ENCODE measurements at places on chromosomes 11 and 22. TPM values are rescaled to one million over a fixed set of nuclear protein-coding genes. Genes with fewer than 3 reads are reported as not detected.

Gene ANO3
- total RNA-seq = 1.7 TPM

- no peaks in the 10 kb centered on the region for H3K36me3 ChIP-seq
- no peak overlapping the region for H3K27ac ChIP-seq
- no peak for DNase-seq
- H3K4me3 ChIP-seq = no peak overlapping the region
- no peaks in the 10 kb centered on the region for H3K27me3 ChIP-seq
These were observed 7.6 kb downstream of the SLC29A2 start for GRCh38 chr11:66363805-66364535.

Gene CDCA5
- 1.7 TPM for total RNA-seq

GRCh38 chr11:116122697-116123472 is 618.7 kb upstream of the CADM1 start:
- no peaks in the 10 kb centered on the region for H3K27me3 ChIP-seq
- no peaks in the 10 kb centered on the region for H3K36me3 ChIP-seq
- no peak overlapping the region for H3K4me3 ChIP-seq
- no peaks in the 10 kb centered on the region for H3K4me1 ChIP-seq
- no peak for DNase-seq

DNA sequence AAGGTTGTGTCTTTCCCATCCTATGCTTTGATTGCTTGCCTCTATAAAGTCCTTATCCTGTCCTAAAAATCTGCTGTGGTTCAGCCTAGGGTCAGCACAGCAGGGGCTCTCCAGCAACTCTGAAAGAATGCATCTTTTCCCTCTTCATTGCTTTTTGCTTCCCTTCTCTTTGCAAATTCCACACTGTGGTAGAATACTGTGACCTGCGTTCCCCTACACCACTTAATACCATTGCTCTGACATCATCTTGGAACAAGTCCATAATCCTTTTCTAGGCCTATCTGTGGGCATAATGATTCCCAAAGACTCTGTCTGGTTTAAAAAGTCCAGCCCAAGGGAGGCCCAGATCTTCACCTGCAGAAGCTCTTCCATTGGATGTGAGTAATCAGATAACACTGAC is 177.7 kb downstream of the NAV2 start:
- H3K27ac ChIP-seq = no peak overlapping the region
- no peak overlapping the region for H3K4me3 ChIP-seq
- H3K4me1 ChIP-seq = peaks cover under 1% of the 10 kb centered on the region
- H3K27me3 ChIP-seq = no peaks in the 10 kb centered on the region

Gene CARD18
- total RNA-seq = not detected

Gene FGF3
- total RNA-seq = not detected

Gene PRRG4
- total RNA-seq = 4.7 TPM

- no peaks in the 10 kb centered on the region for H3K4me1 ChIP-seq
- DNase-seq = no peak
- H3K4me3 ChIP-seq = no peak overlapping the region
- H3K27me3 ChIP-seq = no peaks in the 10 kb centered on the region
These were observed 114.4 kb downstream of the OSBP2 start for GRCh38 chr22:30809086-30809485.

DNA sequence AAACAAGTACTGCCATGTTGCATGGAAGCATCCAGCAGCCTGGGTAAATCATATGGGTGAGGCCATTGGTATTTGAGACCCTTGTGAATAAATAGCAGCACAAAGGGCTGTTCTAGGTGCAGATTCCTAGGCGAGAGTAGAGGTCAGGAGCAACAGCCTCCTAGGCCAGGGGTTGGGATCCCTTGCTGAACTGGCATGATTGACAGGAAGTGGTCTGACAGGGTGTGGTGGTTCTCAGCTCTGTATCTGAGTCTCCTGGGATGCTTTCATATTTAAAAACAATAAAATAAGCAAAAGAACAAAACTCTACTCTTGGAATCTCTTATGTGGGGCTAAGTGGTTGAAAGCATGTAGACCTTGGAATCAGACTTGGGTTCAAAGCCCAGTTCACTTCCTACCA is 35.8 kb downstream of the INSC start:
- H3K27me3 ChIP-seq = no peaks in the 10 kb centered on the region
- H3K4me3 ChIP-seq = no peak overlapping the region
- no peaks in the 10 kb centered on the region for H3K4me1 ChIP-seq
- H3K27ac ChIP-seq = no peak overlapping the region

GRCh38 chr11:8870411-8871170 is 40.4 kb upstream of the AKIP1 start:
- H3K4me3 ChIP-seq = peak overlapping the region; percentile 72
- no peaks in the 10 kb centered on the region for H3K4me1 ChIP-seq
- H3K27ac ChIP-seq = peak overlapping the region; percentile 79

GRCh38 chr22:37018815-37019308 is 385 bp downstream of the TST start:
- H3K27ac ChIP-seq = peak overlapping the region; percentile 95
- peaks cover 9% of the 10 kb centered on the region for H3K36me3 ChIP-seq
- H3K4me1 ChIP-seq = peaks cover 66% of the 10 kb centered on the region
- DNase-seq = peak; percentile 71
- H3K27me3 ChIP-seq = no peaks in the 10 kb centered on the region
- peak overlapping the region; percentile 100 for H3K4me3 ChIP-seq

Gene SLC22A25
- total RNA-seq = 10.2 TPM

GRCh38 chr11:133946541-133947318 is 10.0 kb downstream of the IGSF9B start:
- DNase-seq = no peak
- no peak overlapping the region for H3K4me3 ChIP-seq
- no peak overlapping the region for H3K27ac ChIP-seq
- H3K4me1 ChIP-seq = no peaks in the 10 kb centered on the region

DNA sequence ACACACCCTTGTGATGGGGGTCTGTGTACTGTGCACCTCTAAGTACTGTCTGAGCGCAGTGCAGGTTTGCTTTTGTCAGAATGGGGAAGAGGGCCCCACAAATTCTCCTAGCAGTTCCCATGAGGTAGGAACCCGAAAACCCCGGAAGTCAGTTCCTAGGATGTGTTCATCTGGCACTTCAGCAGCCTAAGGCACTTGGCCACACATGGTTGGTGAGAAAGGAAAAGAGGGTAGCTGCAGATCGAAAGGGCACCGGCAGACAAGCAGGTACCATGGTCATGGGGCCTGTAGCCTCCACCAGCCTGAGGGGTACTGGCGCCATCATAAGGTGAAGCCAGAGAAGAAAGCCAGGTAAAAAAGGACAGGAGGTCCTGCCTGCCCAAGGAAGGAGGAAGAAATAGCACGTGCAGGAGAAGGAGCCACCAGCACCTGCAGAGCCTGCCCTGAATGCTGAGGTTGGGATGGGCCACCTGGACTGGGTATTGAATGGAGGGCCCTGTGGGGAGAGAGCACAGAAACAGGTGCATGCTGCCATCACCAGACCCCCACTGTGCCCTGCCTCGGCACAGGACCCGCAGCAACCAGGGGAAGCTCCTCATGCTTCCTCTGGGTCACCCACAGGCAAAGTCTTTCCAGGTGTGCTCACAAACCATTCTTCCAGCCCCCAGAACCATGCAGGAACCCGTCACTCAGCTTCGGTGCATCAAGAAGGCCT is 8.1 kb upstream of the CASTOR1 start:
- no peak overlapping the region for H3K4me3 ChIP-seq
- H3K4me1 ChIP-seq = no peaks in the 10 kb centered on the region
- no peak for DNase-seq
- peaks cover 13% of the 10 kb centered on the region for H3K36me3 ChIP-seq

GRCh38 chr11:44066732-44067141 is 667 bp downstream of the ACCS start:
- H3K4me3 ChIP-seq = peak overlapping the region; percentile 80
- DNase-seq = no peak
- H3K27me3 ChIP-seq = no peaks in the 10 kb centered on the region
- H3K27ac ChIP-seq = peak overlapping the region; percentile 70
- peaks cover 3% of the 10 kb centered on the region for H3K4me1 ChIP-seq

- no peak overlapping the region for H3K4me3 ChIP-seq
- H3K4me1 ChIP-seq = no peaks in the 10 kb centered on the region
- H3K27ac ChIP-seq = no peak overlapping the region
These were observed 145.7 kb upstream of the B3GAT1 start for GRCh38 chr11:134557571-134558257.

Gene TYR
- total RNA-seq = not detected

Gene NPAS4
- not detected for total RNA-seq

Data from right lobe of liver (tissue), 6 donors.